ENCODE measurements at places on chromosomes 3 and 15.

- DNase-seq: no peak
These were observed 122.3 kb upstream of the PRR20G start for GRCh38 chr3:127410137-127410488.

GRCh38 chr15:87961851-87962420, 294.6 kb downstream of the NTRK3 start:
- DNase-seq: no peak

DNA sequence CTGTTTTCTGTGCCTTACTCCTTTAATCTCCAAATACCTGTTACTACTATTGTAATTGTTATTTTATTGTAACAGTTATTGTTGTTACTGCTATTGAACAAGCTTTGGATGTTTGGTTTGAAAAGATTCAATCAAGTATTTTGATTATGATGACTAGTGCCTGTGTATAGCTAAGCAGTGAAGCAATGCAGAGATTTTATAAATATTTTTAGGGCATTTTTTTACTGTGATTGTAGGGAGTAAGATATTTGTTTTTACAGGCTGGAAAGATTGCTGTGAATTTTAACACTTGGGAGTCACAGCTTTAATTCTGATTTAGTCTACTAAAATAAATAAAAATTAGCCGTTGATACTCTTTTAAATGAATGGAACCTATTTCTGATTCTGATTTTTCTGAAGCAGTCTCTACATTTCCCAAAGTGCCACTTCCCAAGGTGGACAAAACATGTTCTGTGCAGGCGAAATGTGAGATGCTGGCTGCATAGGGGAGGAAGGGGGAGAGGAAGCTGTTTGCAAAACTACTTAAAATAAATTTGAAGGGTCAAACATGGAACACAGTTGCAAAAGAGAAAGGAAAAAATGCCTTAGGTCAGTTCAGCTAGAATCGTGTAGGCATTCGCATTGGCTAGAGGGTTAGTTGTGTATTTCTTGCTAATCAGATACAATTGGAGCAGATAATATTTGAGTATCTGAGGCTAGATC, 25.7 kb downstream of the EEFSEC start:
- DNase-seq: no peak

GRCh38 chr15:56758770-56759449, 25.6 kb upstream of the ZNF280D start:
- DNase-seq: peak; percentile 60

DNA sequence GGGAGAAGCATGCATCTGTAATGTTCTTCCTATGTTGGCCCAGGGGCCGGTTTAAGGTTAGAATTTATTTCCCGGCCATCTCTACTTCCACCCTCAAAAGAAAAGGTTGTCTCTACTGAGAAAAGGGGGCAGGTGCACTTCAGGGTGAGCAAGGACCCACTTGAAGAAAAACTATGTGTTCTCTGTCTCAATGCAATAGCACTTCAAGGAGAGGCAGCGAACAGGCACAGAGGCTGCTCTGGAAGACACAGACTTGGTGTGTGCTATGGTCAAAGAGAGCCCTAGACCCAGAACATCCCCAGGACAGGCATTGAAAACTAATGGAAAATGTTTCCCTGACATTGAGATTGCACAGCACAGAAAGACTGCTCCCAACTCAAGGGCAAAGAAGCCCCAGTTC, 7.6 kb downstream of the MINDY4B start:
- DNase-seq: no peak

GRCh38 chr3:182364723-182365650, 428.3 kb upstream of the ATP11B start:
- peak; percentile 78 for DNase-seq

GRCh38 chr3:16290827-16291196, 25.8 kb downstream of the OXNAD1 start:
- DNase-seq: no peak

GRCh38 chr3:48187579-48188265, 495 bp downstream of the CDC25A start:
- DNase-seq: peak; percentile 49

DNA sequence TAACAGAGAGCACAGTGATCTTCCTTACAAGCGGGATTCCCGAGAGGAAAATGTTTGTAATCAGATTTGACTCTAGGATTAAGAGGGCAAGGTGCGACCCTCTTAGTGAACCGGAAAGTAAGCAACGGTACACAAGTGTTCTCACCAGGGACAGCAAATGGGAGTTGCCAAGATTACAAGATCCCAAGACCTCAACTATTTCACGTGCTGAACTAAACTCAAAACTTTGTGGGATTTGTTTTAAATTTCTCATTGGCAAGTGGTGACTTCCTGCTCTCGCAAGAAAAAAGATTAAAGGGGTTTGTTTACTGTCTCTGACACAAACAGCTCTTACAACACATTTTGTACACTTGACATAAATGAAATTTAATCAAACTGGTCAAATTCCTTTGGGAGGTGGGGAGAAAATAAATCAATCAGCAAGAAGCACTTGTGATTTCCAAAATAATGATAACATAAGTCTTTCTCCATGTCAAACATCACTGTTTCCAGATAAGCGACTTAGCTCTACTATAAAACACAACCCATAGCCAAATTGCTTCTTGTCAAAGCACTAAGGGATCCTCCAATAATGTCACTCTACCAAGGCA, 2.2 kb upstream of the PGPEP1L start:
- no peak for DNase-seq

DNA sequence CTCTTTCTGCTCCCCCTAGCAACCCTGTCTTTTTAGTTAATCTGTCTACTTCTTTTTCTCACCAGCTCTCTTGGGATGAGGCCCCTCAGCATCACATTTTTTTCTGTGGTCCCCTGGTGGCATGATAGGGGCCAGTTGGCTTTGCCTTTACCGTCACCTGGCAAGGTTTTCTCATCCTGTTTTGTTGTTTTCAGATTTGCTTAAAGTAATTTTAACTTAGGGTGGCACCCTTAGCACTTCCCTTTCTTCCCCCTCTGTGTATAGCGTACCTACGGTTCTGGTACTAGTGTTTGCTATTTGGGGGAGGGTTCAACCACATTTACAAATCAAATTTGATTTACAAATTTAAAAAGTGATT, 35.6 kb downstream of the PDCD6IP start:
- DNase-seq: no peak

GRCh38 chr3:150733373-150733935, 29.5 kb downstream of the SIAH2 start:
- no peak for DNase-seq

DNA sequence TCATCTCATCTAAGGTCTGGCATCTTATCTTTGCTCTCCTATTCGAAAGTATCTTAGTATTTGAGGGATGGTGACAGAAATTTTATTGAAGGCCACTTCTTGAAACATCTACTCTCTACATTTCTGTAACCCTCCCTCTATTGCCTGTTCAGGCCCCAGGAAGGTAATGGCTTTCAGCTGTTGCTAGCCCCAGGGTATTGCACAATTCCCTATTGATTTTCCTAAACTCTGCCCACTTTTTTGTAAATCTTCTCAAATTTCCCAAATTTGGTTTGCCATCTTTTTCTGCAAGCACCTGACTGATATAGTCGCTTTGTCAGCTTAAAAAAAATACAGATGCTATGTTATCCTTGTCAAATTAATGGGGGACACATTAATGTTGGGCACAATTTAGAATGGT, 242.1 kb downstream of the RAP2B start:
- DNase-seq: no peak

- DNase-seq: peak; percentile 3
These were observed 4.0 kb upstream of the CHRNB4 start for GRCh38 chr15:78645009-78645408.

DNA sequence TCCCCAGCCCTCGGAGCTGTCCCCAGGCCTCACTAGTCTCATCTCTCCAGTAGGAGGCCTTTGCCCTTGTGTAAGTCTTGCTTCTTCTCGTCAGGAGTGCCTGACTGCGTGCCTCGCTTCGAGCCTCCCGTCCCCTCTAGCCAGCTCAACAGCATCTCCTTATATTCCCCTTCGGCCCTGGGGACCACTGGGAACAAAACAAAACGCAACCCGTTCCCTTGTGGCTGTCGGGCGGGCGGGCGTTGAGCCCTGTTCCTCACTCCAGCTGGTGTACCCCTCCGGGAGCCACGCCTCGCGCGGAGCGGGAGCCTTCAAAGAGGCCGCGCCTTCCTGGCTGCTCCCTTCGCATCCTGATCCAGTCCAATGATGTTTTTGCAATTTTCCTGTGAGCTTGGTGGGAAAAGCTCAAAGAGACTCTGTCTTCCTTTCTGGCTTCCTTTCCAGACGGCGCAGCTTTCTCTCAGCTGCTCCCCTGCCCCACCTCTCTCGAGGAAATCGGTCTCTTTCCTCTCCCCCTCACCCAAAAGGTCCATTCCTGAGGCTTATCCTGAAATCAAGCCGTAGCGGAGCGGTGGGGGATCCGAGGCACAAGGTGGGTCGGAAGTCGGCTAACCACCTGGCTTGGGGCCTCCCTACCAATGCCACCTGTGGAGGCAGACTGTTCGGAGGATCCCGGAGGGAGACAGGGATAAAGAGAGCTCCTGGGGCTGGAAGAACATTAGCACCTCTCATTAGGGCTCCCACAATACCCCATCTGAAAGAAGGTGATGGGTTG, 33.4 kb upstream of the SRP14 start:
- DNase-seq: no peak

GRCh38 chr15:67187351-67187854, 67.1 kb downstream of the AAGAB start:
- no peak for DNase-seq

DNA sequence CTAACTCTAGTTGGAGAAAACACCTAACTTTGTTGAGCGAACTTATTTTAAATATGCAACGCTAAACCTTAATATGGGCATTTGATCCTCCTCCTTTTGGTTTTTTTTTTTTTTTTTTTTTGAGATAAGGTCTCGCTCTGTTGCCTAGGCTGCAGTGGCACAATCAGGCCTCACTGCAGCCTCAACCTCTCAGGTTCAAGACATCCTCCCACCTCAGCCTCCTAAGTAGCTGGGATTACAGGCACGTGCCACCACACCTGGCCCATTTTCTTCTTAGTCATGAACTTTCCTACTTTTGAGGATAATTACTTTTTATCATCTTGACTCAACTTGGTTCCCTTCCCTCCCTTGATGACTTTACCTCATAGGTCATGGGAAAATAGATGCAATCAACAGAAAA, 3.9 kb downstream of the NUSAP1 start:
- DNase-seq: no peak
